ENCODE measurements at places on chromosomes 4 and X.

- DNase-seq, result no peak
Observed at GRCh38 chrX:79110731-79111130, 33.8 kb upstream of the GPR174 start.

- DNase-seq, result no peak
Observed at GRCh38 chr4:143352720-143353119, 16.0 kb downstream of the GAB1 start.

GRCh38 chrX:111560801-111561200 is 49.4 kb downstream of the SERTM2 start:
- DNase-seq, result no peak

DNA sequence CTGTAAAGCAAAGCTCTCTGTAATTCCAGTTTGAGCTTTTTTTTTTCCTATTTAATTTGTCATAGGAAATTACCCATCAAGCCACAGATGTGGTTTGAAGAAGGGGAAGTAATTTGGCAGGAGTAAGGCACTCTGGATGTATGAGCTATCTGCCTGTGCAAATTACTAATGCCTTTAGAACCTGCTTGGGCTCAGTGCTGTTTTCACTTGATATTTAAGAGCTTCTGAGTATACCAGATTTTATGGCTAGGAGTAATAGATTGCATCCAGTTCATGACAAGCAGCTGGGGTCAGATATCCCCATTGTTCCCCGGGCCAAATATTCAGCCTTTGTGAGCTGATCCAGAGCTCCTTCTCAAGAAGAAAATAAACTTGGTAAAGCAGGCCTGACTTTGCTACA is 89.1 kb downstream of the DCAF8L2 start:
- DNase-seq, result no peak

DNA sequence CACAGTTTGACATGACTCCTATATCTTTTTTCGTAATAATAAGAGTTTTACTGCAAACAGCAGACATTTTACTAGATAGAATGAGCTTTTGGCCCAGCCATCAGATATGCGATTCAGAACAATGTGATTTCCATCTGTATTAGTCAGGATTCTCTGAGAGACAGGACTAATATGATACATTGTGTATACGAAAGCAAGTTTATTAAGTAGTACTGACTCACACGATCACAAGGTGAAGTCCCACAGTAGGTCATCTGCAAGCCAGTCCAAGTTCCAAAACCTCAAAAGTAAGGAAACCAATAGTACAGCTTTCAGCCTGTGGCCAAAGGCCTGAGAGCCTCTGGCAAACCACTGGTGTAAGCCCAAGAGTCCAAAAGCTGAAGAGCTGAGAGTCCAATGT is 24.1 kb downstream of the CXCL8 start:
- DNase-seq, result no peak

DNA sequence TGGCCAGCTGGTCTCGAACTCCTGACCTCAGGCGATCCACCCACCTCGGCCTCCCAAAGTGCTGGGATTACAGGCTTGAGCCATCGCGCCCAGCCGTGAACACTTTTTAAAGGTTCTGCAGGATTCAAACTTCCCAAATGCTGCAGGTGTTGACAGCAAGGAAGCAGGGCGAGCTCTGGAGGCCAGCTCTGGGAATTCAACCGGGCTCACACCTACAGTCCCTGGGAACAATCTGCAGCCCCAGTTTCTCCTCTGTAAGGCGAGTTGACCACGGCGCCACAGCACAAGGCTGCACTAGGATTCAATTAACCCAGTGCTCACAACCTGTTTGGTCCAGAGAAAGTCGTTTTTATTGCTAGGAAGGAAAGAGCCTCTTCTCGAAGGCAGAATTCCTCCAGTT is 1.6 kb downstream of the MTNR1A start:
- DNase-seq, result no peak

- DNase-seq, result no peak
Observed at GRCh38 chrX:107741404-107741790, 34.2 kb downstream of the TSC22D3 start.

GRCh38 chr4:113289766-113290165 is 240.3 kb downstream of the ANK2 start:
- no peak for DNase-seq

- no peak for DNase-seq
Observed at GRCh38 chr4:109708990-109709389, 5.7 kb upstream of the CASP6 start.

- DNase-seq, result no peak
Observed at GRCh38 chr4:139015948-139016471, 429 bp downstream of the NOCT start.

DNA sequence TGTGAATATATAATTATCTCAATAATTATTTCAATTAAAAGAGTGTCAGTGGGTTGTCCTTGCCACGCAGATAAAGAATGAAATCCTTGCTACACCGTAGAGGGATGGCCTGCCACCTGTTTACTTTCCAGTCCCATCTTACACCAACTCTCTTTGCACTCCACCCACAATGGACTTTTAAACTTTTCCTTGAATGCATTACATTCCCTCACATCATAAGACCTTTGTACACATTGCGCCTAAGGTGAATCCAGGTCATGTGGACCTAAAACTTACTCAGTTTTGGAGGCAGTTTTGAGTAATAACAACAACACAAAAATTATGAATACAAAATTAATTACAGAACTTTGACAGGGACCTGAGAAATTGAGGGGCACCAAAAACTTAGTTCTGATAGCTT is 78.7 kb upstream of the PDE5A start:
- DNase-seq, result no peak

DNA sequence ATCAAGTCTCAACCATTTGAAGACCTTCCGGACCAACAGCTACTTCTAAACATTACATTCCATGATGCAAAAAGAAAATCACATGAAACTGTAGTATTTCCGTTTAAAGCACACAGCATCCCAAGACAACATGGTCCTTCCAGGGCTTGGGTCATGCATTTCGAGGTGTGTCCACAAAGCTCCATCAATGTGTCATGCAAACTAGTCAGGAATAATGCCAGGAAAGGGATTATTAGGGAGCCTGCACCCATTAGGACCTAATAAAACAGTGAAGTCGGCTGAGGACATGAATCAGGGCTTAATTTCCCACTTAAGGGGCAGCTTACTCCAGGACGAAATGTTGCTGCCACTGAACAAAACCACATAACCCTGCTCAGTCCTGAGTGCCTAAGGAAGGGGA is 177.9 kb downstream of the TSPAN5 start:
- no peak for DNase-seq

GRCh38 chr4:99185581-99185980 is 33.5 kb downstream of the ADH6 start:
- DNase-seq, result no peak

GRCh38 chr4:36244257-36245082 is at the start of gene ARAP2:
TSS of gene ARAP2 (minus strand) at chr4:36244514. CDS start at chr4:36229486, 15,028 bp downstream.
- DNase-seq, result peak; percentile 57
